ENCODE measurements at places on chromosomes 3 and 15.

- DNase-seq = no peak
Observed at GRCh38 chr3:103006526-103007183, 571.8 kb downstream of the ZPLD1 start.

DNA sequence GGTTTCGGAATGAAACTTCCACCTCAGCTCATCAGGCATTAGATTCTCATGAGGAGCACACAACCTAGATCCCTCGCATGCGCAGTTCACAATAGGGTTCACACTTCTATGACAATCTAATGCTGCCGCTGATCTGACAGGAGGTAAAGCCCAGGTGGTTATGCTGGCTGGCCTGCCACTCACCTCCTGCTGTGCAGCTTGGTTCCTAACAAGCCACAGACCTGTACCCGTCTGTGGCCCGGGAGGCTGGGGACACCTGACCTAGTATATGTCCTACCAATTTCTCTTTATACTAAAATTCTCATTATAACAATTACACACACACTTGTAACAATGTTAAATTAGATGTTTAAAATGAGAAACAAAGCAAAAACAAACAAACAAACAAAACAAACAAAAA is 172.2 kb downstream of the SLC9A9 start:
- DNase-seq = no peak

- DNase-seq = no peak
Observed at GRCh38 chr15:67095912-67096311, 30.5 kb downstream of the SMAD3 start.

DNA sequence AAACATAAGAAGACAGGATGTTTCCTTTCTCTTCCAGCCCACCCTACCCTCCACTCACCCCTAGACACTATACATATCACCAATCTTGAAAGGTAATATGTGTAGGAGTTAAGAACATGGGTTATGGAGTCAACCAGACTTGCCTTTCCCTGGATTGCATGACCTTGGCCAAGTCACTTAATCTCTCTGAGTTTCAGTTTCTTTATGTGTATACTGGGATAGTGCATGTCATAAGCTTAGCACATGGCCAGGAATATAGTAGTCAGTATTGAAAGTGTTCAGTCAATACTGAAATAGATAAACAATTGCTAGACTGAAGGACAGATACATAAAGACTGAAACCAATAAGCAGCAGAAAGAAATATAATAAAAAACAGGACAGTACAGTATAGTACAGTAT is 283.2 kb upstream of the STT3B start:
- DNase-seq = no peak

GRCh38 chr15:74870436-74871215 is 2.5 kb downstream of the SCAMP2 start:
- DNase-seq = no peak

DNA sequence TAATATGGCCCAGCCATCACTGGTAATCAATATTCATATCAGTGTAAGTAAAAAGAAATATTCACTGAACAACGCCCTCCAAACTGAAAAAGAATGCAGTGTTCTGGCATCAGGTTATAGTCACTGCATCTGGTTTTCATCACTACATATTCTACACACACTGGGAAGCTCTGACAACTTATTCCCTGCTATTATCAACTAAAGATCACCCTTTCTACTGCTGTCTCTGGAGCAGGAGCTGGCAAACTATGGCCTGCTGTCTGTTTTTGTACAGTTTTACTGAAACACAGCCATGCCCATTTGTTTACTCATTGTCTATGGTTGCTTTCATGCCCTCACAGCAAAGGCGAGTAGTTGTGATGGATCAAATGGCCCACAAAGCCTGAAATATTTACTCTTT is 35.3 kb downstream of the TUBGCP4 start:
- DNase-seq = no peak

GRCh38 chr3:55697177-55697865 is 210.2 kb upstream of the WNT5A start:
- DNase-seq = no peak

DNA sequence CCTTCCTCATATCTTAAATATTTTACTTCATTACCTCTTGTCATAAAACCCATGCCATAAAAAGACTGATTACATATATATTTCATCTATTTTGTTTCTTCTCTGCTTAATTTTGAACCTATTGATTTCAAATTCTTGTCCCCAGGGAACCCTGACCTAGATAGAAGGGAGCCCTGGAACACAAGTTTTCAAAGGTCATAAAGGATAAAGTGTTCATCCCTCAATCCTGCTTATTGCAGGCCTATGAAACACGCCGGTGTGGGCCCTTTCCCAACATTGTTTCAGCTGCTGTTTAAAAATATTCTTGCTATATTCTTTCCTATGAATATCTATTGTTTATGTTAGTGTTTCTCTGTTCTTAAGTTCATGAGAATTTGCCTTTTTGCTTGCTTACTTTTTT is 1389.5 kb upstream of the GBE1 start:
- no peak for DNase-seq

- DNase-seq = no peak
Observed at GRCh38 chr3:110518031-110518430, 553.6 kb upstream of the NECTIN3 start.

DNA sequence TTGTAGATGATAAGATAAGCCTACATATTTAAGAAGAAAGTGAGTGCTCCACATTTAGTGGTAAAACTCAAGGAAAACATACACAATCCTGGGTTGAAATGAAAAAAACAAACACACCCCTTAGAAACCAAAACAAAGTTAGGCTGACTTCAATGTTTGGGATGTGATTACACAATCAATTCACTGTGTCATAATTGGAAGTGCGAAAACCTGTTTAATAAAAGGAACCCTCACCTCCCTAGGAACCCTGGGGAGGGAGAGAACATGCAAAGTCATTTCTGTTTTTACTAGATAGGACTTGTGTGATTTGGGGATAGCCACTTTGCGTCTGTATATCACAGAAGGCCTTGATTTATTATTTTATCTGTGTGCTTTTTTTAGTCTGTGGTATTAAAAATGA is 275.0 kb downstream of the NFKBIZ start:
- no peak for DNase-seq

GRCh38 chr15:58473724-58474123 is 41.9 kb downstream of the LIPC start:
- DNase-seq = no peak

- no peak for DNase-seq
Observed at GRCh38 chr15:69857686-69858391, 239.9 kb downstream of the TLE3 start.

DNA sequence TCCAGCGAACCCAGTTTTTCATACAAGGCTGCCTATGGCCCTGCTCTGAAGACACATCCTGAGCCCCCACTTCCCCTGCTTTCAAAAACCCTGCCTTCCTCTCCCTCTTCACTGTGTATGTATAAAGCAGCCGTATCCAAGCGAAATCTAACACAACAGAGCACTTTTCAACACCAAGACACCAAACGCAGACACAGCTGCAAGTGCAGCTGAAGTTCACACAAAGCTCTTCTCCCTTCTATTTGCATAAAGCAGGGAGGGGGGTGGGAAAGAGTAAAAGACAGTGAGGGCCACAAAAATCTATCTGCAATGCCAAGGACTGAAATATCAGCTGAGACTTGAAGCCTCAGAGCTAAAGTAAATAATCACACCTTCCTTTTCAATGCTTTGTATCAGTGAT is 35.1 kb upstream of the CSPG5 start:
- DNase-seq = no peak

GRCh38 chr3:46482632-46483350 is 15.0 kb upstream of the RTP3 start:
- no peak for DNase-seq

GRCh38 chr3:146975476-146975875 is 370.3 kb upstream of the PLSCR5 start:
- no peak for DNase-seq

DNA sequence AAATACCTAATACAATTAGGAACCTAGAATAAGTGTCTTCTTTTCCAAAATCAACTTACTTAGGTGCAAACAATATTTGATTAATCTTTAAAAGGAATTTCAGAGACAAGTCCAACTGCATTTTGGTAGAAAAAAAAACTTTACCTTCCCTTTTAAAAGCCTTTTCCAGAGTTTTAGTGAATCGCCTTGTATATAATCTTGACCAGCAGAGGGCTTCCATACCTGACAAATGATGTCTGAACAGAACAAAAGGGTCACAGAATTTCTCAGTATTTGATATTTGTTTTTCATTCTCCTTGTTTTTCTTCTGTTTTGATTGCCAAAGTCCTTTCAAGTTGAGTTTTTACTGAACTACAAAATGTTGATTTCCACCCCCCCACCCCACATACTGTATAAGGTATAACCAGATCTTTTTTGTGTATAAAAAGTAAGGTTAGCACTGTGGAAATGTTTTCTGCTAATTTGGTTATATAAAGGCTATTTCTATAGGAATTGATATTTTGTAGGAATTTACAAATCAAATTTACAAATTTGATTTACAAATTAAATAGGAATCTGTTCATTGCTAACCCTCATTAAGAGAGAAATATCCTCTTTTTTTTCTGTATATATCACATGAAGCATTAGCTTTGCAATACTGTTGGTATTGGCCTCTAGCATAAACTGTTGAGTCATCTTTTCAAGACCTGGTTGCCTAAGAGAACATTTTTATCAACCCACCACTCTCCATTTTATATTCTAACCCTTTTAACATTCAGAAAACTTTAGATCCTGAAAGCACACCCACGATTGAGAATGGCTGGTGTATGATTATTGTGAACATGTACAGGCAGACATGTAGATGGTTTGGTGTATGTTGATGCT is 464.1 kb upstream of the RARB start:
- no peak for DNase-seq

GRCh38 chr3:140765246-140765645 is 87.4 kb downstream of the TRIM42 start:
- no peak for DNase-seq

DNA sequence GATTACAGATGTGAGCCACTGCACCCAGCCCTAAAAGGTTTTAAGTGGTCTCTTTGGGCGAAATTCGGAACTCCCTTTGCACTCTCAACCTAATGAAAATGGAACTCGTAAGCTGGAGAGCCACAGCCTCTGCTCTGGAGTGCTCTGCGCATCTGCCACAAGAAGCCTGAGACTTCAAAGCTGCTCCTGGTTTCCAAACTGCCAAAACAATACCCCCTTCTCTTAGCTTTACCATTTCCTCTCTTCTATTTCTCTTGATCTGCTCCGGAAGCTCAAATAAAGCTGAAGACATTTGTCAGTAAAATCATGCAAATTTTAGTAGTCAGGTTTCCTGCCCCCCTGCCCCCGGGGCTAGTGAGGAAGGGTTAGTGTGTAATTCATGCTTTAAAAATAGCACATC is 312.7 kb downstream of the MFSD1 start:
- DNase-seq = no peak

- DNase-seq = no peak
Observed at GRCh38 chr3:89964347-89964746, 856.9 kb downstream of the EPHA3 start.

GRCh38 chr3:12582730-12583129 is 25.8 kb downstream of the MKRN2 start:
- no peak for DNase-seq

DNA sequence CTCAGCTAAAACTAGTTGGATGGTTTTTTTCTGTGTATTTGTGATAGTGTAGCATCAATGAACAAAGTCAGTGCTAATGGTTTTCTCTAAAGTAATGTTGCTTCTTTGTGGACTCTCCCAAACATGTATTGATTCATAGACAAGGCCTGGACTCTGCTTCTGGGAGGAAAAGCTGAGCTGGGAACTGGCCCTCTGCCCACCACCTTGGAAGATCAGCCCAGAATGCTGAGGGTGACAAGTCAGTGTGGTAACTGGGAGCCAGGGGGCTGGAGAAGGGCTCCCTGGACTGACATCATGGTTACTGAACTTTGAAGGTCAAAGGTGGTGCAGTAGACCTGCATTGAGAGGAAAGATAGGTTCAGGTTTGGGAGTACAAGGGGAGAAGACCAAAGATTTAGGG is 3.0 kb downstream of the ARHGAP31 start:
- no peak for DNase-seq

DNA sequence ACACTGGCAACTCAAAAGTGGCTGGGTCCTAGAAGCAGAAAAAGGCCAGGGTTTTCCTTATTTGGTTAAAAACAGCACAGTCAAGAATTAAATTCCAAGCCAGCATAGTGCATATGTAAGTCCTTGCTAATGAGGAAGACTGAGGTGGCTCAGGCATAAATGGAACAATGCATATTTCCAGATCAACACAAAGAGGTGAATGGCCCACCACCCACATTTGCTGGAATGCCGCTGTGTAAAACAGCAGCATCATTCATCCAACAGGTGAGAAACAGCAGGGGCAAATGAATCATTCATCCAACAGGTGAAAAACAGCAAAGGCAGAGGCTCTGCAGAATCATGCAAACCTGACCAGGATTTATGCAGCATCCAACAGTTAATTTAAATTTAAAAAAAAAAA is 32.9 kb downstream of the GPR176 start:
- no peak for DNase-seq

DNA sequence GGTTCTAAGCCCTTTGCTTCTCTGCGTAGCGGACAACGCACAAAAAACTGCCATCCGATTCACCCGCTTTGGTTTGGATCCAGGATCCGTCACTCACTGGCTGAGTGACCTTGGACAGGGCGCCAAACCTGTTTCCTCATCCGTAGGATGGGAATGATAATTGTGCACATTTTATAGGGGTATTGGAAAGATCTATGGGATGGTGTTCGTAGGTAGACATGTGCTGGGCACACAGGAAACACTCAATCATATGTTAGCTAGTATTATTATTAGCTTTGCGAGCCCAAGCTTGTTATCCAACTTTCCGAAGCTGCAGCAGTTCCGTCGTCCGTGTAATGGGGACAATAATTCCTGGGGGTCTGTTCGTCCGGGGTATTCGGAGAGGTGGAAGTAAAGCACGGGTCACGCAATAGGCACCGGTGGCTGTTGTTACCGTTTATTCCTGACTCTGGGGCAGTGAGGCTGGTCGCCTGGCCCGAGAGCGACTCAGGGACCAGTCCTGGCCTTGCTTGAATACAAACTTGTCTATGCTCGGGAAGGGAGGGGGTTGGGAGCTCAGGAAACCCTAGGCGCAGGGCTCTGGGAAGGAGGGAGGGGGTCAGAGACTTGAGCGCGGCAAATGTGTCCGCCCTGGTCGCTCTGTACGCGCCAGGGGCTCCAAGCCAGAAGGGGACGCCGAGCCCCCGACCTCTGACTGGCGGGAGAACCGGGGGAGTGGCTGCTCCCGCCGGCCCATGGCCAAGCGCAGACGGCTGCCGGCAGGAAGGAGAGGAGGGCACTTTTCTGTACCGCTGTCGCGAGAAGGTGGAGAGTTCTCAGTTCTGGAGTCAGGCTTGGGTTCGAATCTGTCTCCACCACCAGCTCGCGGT is 1.3 kb downstream of the SPSB4 start:
- DNase-seq = no peak

DNA sequence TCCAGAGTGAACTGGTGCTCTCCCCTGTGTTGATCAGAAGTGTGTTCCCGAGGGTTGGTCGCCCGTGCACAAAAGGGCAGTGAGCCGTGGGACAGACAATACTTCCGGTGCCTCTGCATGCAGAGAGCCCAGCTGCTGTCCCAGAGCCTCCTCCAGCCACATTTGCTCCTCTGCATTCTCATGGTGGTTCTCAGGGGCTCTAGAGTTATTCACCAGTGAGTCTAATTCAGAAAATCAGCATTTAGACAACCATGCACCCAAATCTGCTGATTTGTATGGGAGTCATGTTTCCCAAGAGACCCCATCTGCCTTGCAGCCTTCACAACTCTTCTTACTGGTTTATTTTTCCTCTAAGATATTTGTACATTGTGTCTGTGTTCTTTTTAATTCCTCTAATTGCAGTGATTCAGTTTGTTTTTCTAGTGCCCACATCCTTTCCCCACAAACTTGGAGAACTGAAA is 107.0 kb upstream of the SPRED1 start:
- no peak for DNase-seq
